Spinal cord (tissue), 10 donors: ENCODE measurements at places on chromosomes 16 and 17.
A peak's percentile ranks its signal among the peaks of the same experiment; 100 is the strongest.

GRCh38 chr16:75244225-75244809 is 7.1 kb downstream of the BCAR1 start:
- DNase-seq = no peak

DNA sequence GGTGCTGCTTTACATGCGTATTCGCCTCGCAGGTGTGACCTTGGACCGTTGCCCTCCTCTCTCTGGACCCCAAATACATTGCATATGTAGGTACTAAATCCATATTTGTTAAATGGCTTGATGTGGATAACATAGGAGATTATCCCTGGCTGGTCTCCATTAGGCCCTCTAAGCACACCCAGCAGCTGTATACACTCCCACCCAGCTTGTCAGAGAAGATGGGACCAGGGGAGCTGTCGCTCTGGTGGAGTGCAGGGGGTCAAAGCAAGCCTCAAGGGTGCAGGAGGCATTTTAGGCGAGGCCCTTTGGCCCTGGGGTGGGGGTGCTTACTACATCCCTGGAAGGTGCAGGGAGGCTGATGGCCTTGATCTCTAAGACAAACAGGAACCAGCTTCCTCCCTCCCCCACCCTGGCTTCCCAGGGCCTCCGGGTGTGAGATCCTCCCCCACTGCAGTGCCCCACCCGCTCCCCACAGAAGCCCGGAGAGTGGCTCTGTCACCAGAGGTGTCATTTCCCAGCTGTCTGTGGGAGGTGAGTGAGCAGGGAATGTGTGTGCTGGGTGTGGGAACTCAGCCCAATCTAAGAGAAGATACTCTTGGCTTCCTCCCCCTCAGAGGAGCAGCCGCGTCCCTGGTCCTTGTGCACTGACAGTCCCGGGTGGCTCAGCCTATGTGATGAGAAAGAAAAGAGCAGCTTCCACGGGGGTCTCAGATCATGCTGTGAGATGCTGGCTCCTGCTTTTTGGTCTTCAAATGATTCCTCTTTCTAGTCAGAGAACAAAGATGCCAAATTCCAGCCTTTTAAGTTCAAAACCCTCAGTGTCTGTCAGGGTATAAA is 1.4 kb upstream of the VAMP2 start:
- peak; percentile 47 for DNase-seq

DNA sequence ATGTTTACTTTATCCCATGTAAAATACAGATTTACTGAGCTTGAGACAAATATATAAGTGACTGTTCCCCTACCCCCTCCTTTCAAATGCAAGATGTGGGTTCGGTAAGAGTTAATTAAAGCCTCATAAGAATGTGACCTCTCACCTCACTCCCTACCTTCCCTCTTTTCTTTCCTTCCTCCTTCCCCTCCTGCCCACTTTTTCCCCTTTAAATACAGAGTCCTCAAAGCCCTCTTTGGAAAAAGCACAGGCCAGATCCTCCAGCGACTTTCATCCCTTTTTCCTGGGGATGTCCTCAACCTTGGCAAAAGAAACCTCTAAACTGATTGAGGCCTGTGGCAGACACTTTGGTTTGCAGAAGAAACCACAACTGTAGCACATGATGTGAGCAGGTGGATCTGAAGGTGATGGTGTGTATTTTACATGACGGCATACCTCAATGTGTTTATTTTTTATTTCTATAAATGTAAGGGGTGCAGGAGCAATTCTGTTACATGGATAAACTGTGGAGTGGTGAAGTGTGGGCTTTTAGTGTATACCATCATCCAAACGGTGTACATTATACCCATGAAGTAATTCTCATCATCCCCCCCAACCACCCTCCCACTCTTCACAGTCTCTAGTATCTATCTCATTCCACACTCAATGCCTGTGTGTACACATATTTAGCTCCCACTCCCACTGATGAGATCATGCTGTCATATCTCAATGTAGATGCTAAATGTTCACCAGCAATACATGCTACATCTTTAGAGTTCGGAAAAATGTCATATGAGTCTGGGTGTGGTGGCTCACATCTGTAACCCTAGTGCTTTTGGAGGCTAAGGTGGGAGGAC is 77.7 kb downstream of the XYLT1 start:
- no peak for DNase-seq

DNA sequence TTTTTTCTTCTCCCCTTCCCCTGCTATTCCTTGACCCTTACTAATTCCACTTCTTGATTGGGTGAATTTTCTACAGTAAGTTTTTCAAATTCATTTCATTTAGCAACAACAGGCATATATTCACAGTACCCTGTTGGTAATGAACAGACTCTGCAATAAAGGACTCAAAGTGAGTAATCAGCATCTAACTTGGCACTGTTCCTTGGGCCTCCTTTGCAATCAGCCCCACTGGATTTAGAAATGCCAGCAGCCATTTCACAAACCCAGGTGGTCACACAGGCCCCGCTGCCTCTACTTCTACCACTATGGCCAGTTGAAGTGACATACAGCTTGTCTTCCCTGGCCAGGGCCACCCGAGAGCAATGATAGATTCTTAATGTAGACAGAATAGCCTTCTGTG is 113.8 kb downstream of the CYB561 start:
- no peak for DNase-seq

DNA sequence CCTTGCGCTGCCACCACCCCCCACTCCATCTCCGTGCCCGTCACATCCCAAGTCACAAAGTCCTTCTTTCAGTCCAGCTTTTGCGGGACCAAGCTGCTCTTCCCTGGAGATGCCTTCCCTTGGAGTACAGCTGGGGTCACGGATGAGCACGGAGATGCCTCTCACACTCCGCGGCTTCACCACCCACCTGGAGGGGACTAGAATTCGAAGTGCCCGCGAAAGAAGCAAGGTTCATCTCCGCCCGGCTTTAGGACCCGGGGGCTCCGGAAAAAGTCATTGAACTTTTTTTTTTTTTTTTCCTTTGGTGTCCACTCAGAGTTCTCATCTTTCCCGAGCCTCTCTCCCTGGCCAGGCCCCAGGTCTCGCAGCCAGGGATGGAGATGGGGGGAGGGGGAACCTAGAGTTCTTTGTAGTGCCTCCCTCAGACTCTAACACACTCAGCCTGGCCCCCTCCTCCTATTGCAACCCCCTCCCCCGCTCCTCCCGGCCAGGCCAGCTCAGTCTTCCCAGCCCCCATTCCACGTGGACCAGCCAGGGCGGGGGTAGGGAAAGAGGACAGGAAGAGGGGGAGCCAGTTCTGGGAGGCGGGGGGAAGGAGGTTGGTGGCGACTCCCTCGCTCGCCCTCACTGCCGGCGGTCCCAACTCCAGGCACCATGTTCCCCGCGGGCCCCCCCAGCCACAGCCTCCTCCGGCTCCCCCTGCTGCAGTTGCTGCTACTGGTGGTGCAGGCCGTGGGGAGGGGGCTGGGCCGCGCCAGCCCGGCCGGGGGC is at the start of gene FKBP10:
Gene FKBP10 (plus strand): TSS at position 624 of the 771 bp plus-strand sequence. CDS start 31 bp downstream, at position 655.
- DNase-seq = peak; percentile 57

DNA sequence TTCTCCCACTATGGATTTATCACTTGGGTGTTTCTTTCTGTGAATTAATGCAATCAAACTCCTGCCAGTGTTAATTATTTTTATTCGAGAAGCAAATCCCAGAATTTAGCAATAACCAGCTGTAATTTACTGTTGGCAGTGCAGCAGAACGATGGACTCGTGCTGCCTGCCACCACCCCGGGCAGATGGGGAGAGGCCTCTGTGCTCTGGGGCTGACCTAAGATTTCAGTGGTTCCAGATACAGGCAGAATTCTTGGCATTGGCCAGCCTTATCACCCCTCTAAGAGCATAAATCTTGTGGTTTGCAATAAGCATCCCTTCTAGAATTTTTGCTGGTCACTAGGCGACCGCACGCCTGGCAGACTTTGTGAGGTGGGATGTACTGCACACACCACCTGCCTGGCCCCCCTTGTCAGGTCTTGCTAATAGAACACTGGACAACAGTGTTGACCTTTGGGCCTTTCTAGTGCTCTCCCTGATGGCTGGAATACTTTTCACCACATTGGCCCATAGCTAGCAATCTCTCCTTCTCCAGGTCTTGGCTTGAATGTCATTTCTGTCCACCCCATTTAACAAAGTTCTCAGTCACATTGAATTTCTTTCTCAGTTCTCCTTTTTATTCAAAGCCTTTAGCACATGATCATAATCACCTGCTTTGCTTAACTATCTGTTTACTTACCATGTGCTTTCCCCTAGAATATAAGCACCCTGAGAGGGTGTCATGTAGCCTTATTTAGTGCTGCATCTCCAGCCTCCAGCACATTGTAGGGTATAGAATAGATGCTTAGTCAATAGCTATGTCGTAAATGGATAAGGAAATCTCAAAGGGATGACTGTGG is 122.1 kb upstream of the DYNLRB2 start:
- no peak for DNase-seq

GRCh38 chr16:14490235-14490634 is 139.8 kb downstream of the PARN start:
- DNase-seq = no peak

- DNase-seq = no peak
These were observed 2.3 kb downstream of the E2F4 start for GRCh38 chr16:67194260-67194659.

- DNase-seq = no peak
These were observed 4.8 kb upstream of the MT2A start for GRCh38 chr16:56603589-56603988.

- no peak for DNase-seq
These were observed 51.0 kb downstream of the CNOT1 start for GRCh38 chr16:58578642-58579041.

- no peak for DNase-seq
These were observed 4.9 kb downstream of the HIC1 start for GRCh38 chr17:2059547-2060384.

DNA sequence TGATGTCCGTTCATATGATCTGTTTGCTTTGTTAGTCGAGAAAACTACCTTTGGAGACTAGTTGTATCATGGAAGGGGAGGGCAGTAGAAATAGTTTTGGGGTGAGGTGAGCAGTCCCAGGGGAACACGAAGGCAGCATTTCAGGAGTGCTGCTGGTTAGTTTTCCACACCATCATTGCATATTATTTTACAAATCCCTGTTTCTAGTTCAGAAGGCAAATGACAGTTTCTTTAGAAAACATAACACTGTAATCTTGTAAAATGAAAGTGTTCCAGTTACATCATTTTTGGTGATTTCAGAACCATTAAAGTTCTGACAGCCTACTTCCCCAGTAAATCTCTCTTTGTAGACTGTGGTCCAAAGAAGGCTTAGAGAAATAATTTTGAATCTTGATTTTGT is 25.4 kb downstream of the BANP start:
- DNase-seq = no peak
